ENCODE measurements at places on chromosomes 12 and 14.
A peak's percentile ranks its signal among the peaks of the same experiment; 100 is the strongest.

DNA sequence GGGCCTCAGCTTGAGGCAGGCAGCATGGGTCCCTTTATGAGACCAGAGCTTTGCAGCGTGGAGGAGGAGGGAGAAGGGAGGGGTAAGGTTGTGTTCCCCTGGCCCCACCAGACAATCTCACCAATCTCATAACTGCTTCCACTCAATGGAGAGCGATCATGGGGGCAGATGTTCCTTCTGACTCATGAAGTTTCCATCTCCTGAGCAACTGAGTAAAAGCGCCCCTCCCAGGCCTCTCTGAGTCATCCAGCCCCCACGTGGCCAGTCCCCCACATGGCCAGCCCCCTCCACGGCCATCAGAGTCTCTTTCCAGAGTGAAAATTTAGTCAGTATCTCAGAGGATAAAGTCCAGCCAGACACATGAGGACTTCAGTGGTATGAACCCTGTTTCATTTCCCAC lies 39.2 kb upstream of the PLXNC1 start:
- peak; percentile 38 for DNase-seq

- no peak for DNase-seq
These were observed 158.8 kb upstream of the PRMT8 start for GRCh38 chr12:3332188-3332587.

- peak; percentile 80 for DNase-seq
These were observed 118.4 kb upstream of the NCOR2 start for GRCh38 chr12:124685689-124686369.

GRCh38 chr12:124375141-124375788 lies 80.4 kb downstream of the RFLNA start:
- no peak for DNase-seq

- DNase-seq: no peak
These were observed 8.0 kb upstream of the RAP1B start for GRCh38 chr12:68602720-68603119.

DNA sequence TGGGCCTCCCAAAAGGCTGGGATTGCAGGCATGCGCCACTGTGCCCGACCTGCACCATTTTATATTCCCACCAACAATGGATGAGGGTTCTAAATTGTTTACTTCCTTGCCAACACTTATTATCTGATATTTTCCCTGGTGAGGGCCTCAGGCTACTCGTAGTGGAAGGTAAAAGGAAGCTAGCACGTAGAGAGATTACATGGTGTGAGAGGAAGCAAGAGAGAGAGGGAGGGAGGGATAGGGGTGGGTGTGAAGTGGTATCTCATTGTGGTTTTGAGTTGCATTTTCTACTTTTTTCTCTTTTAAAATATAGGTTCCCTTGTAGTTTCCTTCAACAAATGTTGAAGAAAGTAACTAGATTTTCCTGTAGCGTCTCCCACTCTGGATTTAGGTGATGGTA lies 30.9 kb downstream of the MYO1H start:
- no peak for DNase-seq

- no peak for DNase-seq
These were observed 21.5 kb upstream of the SOCS2 start for GRCh38 chr12:93550748-93551611.

- DNase-seq: no peak
These were observed 197.0 kb downstream of the ETNK1 start for GRCh38 chr12:22821985-22822384.

DNA sequence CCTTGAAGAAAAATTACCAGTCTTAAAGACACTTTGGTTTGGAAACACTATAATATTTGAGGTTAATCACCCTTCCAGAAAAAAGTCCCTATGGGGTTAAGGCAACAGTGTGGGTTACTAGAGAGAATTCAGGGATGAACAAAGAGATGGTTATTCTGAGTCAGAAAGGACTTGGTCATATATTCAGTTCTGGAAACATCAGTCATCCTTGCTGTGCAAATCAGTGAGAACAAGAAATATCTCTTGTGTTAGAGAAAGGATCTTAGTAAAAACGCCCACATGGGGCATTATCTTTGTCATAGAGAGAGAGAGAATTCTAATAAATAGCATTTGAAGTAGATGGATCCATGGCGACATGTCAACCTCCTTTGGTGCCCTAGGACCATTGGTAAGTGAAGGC lies 59.4 kb upstream of the E2F7 start:
- DNase-seq: peak; percentile 58

GRCh38 chr12:106084014-106084671 lies 54.6 kb downstream of the NUAK1 start:
- DNase-seq: peak; percentile 95

DNA sequence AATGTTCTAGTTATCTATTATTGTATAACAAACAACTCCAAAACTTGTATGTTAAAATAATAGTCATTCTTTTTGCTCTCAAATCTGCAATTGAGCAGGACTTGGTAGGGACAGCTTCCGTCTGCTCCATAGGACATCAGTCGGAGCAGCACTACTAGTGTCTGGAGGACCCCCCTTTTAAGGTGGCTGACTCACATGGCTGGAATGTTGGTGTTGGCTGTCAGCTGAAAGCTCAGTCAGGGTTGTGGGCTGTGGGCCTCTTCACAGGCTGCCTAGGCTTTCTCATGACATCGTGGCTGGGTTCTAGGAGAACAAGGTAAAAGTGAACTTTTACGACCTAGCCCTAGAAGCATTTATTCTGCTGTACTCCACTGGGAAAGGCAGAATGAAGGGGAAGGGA lies 160.6 kb downstream of the ANO4 start:
- DNase-seq: peak; percentile 53

DNA sequence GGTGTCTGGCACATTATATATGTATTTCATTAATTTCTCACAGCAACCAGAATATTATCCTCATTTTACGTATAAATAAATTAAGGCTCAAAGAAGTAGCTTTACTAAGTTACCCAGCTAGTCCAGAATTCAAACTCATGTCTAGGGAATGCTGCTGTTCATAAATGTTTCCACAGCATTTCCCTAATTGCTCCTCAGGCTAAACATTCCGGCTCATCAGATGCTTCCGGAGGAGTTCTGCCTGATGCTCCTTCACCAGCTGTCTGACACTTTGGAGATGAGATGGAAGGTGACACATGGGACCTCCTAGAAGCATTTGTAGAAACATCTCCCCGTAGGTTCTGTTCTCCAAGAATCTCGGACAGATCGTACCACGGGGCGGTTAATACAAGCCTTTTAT lies 12.1 kb downstream of the KRT85 start:
- peak; percentile 16 for DNase-seq

DNA sequence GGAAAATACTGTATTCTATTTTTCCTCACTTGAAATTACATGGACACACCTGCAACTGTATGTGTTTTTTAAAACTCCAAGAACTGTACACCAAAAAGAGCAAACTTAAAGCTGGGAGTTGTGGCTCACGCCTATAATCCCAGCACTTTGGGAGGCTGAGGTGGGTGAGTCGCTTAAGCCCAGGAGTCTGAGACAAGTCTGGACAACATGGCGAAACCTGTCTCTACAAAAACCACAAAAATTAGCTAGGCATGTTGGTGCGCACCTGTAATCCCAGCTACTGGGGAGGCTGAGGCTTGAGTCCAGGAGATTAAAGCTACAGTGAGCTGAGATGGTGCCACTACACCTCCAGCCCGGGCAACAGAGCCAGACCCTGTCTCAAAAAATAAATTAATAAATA lies 95.9 kb downstream of the SINHCAF start:
- no peak for DNase-seq

- DNase-seq: no peak
These were observed 644.0 kb downstream of the DIO2 start for GRCh38 chr14:79567306-79567705.

DNA sequence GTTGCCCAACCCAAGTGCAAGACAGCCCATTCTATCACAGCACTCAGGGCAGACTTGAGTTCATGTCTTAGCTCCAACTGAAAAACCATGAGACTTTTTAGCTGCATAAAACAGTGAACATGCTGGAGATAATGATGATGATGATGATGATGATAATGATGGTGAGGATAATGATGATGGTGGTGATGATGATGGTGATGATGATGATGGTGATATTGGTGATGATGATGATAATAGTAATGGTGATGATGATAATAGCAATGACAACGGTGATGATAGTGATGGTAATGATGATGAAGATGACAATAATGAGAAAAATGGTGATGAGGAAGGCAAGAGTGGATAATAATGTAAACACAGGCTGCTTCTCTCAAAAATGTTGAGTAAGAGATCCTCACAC lies 576.2 kb downstream of the BCL11B start:
- no peak for DNase-seq

- no peak for DNase-seq
These were observed 45.0 kb upstream of the P2RX7 start for GRCh38 chr12:121087467-121088194.

DNA sequence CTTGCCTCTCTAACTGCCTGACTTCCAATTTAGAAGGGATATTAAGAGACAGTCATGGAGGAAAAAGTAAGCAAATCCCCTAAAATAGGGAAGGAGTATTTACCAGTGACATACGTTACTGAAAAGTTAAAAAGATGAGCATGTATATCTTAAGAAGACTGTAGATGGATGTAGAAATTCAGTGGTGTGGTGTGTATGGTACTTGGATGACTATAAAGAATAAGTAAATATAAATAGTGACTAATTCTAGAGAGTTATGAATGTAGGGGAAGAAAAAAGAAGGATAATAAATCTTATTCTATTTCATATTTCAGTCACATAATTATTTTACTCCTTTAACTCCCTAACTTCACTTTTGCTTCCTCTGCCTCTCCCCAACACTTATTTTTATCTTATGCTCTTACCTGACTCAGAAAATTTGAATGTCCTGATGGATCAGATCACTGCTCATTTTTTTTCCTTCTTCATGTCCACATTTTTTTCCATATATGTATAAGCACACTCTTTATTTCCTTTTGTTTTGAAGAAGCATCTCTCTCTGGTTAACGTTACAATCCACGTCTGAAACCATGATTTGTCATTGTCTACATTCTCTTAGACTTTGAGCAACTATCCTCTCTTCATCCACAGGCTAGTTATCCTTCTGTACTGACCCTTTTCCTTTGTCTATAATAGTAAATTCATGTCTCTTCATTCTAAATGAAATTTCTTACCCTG lies 422.7 kb upstream of the SYT1 start:
- DNase-seq: peak; percentile 4

DNA sequence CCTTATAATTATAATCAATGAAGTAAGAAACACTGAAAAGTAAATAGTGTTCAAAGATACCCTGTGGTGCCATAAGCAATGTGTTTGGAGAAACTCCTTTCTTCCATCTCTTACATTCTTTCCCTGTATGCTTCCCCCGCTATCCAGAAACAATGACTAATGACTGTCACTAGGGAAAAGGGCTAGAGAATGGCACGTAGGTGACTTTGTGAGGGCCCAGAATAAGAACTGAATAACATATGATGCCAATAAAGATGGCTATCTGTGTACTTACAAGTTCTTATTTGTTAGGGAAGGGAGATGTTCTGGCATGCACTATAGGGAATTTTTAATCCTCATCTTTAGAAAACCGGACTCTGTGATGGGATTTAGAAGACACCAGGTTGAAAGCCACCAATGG lies 4.7 kb upstream of the KRT7 start:
- no peak for DNase-seq

- no peak for DNase-seq
These were observed 15.0 kb upstream of the SERPINA1 start for GRCh38 chr14:94403312-94403932.

- peak; percentile 94 for DNase-seq
These were observed 20.0 kb downstream of the NFKBIA start for GRCh38 chr14:35384455-35385041.

GRCh38 chr14:89221109-89221810 lies 195.8 kb downstream of the FOXN3 start:
- DNase-seq: peak; percentile 76

DNA sequence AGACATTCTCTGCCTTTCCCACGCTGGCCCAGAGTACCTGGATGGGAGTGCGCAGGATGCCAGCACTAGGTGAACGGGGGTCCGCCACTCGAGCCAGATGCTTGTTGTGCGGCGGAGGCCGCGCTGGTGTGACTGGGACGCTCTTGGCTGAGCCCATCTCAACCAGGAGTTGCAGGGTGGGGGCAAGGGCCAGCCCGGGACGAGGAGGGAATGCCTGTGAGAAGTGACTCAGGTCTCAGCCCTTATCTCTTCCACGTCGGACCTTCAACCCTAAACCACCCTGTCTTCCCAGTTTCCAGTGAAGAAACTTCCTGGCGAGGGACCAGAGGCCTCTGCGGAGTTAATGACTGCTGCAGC lies 312 bp downstream of the CDCA3 start:
- no peak for DNase-seq

GRCh38 chr14:101505236-101505970 lies 55.9 kb upstream of the DIO3 start:
- DNase-seq: no peak

DNA sequence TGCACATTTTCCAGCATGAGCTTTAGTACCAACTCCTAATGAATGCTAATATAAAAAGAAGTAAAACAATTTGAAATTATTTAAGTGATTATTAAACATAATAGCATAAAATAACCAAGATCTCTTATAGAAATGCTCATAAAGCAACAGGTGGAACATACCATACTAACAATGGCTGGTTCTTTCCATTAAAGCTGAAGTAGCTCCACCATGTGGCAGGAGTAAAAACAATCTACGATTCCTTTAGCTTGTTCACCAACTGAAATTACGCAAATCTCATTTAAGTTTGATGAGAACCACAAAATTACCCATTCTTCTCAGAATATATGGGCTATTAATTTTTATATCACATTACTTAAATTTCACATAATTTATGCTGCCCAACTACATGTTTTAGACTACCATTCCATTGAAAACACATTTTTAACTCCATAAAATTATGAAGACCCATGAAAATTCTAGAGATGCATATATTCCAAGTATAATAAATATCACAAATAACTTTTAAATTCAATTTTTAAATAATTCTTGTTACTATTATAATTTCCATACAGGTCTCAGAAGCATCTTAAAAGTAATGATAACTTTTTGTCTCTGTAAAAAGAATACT lies 213.6 kb downstream of the DAD1 start:
- DNase-seq: peak; percentile 38

GRCh38 chr14:26175658-26176057 lies 422.2 kb downstream of the NOVA1 start:
- no peak for DNase-seq

DNA sequence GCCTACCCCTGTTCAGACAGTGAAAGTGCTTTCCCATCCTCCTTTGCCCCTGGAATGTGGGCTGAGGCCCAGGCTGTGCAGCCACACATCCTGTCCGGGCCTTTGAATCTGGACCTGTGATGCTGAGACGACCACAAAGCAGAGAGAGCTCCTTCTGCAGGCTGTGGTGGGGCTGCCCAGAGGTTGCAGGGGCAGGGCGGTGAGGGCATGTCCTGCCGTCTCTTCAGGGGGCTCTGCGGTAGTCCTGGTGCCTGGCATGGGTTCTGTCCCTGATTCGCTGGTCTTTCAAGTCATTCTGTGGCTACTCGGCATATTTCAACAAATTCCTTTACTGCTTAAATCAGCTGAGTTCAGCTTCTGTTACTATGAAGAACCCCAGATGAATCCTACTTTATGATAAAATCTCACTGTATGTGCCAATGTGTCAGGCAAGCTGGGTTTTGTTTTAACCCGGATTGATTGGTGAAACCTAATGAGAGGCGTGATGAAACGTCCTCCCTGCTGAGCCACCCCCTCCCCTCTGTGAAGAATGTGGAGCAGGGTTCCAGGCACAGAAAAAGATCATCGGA lies 63.4 kb upstream of the DICER1 start:
- peak; percentile 59 for DNase-seq
